ENCODE measurements at places on chromosomes 3 and 15.
A peak's percentile ranks its signal among the peaks of the same experiment; 100 is the strongest.

DNA sequence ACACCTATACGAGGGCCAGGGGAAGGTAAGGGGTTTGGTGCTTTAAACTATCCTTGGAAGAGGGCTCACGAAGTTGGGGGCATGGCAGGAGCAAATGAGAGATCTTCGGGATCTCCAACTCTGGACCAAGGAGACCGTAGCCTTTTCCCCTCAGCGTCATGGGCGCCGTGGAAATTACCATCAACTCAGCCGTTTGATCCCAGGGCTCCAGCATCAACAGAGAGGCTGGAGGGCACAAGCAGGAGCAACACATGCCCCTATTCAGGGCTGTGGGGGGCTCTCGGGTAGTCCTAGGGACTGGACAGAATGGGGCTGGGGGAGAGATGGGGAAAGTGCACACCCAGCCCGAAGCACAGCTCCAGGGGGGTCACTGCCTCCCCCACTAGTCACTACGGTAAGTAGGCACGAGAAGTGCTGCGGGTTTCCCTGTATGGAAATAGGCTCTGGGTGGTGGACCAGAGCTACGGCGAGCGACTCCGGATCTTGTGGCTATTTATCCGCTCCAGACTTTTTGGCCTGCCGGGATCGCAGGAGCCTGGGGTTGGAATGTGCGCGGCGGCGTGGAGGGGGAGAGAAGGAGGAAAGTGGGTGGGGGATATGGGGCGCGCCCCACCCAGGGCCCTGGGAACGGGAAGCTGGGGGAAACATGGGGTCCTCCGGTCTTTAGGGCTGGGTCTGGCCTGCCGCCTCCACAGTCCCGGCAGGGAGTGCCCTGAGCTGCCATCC is 539 bp upstream of the LAMB2 start:
- peak; percentile 48 for DNase-seq

- no peak for DNase-seq
Measured at GRCh38 chr3:50241163-50241562, 5.2 kb downstream of the GNAI2 start.

DNA sequence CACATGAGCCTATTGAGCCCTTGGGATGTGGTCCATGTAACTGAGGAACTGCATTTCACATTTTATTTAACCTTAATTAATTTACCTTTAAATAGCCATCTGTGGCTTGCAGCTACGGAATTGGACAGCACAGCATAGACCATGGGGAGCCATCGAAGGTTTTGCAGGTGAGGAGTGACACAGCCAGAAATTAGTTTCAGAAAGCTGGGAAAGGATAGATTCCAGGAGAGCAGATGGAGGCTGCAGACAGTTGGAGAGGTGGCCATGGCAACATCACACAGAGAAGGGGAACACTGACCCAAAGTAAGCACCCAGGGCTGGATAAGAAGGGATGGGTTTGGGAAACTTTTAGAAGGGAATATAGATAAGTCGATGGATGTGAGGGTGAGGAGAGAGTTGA is 100.1 kb upstream of the SLC6A11 start:
- DNase-seq = no peak

- DNase-seq = no peak
Measured at GRCh38 chr15:77905301-77905920, 172.1 kb downstream of the TBC1D2B start.

- no peak for DNase-seq
Measured at GRCh38 chr3:170038434-170039110, 777 bp downstream of the GPR160 start.

Measured in GOT3 (cell line).